ENCODE measurements at places on chromosomes 6 and 20.
A peak's percentile ranks its signal among the peaks of the same experiment; 100 is the strongest.

GRCh38 chr6:90291565-90291964 is 5.1 kb downstream of the BACH2 start:
- DNase-seq = no peak

DNA sequence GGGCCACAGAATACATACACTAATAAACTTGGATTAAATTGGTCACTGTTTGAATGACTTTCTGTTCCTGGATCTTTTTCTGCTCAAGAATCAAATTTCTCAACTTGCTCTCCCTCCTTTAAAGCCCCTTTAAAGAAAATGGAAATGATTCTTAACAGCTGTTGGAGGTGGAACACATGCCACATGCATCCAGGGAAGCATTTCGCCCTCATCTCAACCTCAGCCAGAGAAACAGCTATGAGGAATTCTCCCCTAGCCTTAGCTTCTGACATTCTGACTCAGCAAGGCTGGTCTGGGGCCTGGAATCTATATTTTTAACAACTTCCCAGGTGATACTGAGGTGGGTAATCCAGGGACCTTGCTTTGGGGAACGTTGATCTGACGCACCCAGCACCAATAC is 263.4 kb upstream of the ECI2 start:
- DNase-seq = no peak

- no peak for DNase-seq
These were observed 17.1 kb upstream of the NCOA7 start for GRCh38 chr6:125773387-125774341.

DNA sequence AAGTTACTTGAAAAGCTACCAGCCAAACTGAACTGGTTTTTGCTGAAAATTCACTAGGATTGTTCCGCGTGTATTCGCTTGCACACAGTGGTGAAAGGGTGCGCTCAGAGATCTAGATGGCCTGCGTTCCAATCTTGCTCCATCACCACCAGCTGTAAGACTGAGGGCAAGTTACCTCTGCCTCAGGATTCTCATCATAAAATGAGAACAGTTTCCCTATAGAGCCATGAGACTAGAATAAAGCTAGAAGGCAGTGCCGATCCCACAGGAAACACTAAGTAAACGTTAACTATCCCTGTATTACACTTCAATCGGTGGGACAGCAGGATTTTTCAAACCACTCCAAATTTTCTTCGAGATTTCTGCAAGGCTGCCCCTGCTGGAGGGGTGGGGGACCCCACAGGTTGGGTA is 838 bp downstream of the AHCY start:
- DNase-seq = no peak

GRCh38 chr6:105601541-105602236 is 198.8 kb upstream of the PREP start:
- no peak for DNase-seq

GRCh38 chr6:109243863-109244825 is 138.1 kb downstream of the CD164 start:
- DNase-seq = no peak

- DNase-seq = no peak
These were observed 1.8 kb downstream of the RNF144B start for GRCh38 chr6:18388942-18389341.

DNA sequence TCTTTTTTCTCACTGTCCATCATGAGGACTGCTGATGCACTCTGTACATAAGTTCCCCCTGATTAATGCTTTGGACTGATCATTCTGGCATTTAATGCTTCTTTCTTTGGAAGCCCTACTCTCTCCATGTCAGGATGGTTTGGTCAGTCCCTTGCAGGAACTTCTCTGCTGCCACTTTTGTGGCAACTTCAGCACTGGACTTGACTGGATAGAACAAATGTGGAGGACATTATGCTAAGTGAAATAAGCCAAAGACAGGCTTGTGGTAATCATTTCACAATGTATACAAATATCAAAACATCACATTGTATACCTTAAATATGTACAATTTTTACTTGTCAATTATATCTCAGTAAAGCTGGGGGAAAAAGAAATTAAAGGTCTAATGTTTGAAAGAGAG is 12.2 kb upstream of the BRPF3 start:
- no peak for DNase-seq

GRCh38 chr6:154408891-154409500 is 52.4 kb upstream of the IPCEF1 start:
- no peak for DNase-seq

GRCh38 chr20:43914311-43915210 is at the start of gene TOX2:
TOX2 (plus strand) TSS chr20:43914852; CDS start chr20:43914892, 40 bp downstream.
- DNase-seq = no peak

GRCh38 chr20:32513031-32513866 is 71.9 kb downstream of the NOL4L start:
- no peak for DNase-seq

GRCh38 chr6:132843316-132844035 is 29.1 kb downstream of the RPS12 start:
- DNase-seq = no peak

DNA sequence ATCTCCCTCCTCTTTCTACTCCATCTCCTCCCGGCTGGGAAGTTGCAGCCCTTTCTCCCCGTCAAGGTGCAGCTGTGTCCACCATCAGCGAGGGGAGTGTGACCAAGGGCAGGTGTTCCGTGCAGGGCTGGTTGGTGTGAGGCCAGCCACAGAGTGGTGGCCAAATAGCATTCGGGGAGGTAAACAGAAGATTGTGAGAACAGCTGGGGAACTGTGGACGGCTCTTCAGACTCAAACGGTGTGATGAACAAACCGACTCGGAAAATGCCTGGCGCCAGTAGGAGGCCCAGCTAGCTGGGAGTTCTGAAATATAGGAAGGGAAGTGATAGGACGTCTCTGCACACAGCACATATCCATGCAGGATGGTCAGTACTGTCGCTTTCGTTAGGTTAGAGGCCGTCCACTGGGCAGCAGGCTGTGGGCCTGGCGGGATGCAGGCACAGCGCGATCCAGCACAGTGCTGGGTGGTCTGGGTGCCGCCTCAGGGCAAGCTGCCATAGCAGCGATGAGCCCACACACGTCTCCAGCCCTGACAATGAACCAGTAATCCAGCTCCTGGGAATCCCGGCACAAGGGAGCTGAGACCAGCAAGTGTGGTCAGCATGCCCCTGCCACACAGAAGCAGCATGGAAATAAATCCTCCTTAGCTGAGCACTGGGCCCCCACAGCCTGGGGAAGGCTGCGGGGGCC is 258.1 kb downstream of the TAF4 start:
- DNase-seq = no peak

DNA sequence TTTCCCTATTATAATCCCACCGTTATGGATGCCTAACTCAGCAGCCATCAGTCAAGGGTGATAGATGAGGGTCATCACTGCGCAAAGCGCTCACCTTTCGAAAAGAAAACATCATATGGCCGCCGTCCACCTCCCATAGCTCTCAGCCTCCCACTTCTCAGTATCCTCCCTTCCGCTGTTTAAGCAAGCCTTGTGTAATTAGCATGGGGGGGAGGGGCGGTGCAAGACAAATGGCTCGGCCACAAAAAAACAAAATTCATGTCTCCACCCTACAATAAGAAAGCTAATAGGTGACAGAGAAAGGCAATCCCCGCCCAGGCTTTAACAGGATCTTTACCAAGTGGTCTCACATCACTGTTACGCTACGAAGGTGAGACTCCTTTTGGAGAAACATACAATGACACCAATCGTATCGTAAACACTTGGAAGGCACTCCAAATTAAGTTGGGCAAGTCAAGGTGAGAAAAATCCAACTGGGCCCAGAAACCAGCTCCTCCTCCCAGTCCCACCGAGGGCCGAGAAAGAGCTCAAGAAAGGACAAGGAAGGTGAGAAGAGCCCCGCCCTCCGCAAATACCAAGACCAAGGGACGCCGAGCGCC is 645 bp downstream of the DDX39B start:
- DNase-seq = peak; percentile 50

GRCh38 chr6:100553243-100553642 is 88.5 kb upstream of the SIM1 start:
- no peak for DNase-seq

DNA sequence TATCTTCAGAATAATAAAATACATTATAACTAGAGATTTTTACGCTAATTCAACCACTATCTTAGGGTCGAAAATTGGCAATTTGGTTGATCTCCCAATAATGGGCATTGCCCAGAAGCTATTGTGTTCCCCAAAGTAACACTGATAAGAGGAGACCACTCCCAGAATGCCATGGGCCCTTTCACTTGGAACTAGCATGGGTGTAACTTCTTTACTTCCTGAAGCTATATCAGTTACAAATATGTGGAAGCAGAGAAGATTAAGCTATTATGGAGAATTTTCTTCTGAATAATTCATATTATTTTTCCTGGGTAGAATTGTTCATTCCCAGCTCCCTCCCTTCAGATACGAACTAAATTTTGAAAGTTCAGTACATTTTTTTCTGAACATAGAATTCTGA is 48.2 kb upstream of the JAG1 start:
- DNase-seq = no peak

GRCh38 chr20:42740226-42740870 is 449.4 kb downstream of the PTPRT start:
- no peak for DNase-seq

GRCh38 chr20:49916146-49917002 is 1.0 kb upstream of the SPATA2 start:
- DNase-seq = no peak

- no peak for DNase-seq
These were observed 62.4 kb downstream of the AIG1 start for GRCh38 chr6:143123081-143123480.

DNA sequence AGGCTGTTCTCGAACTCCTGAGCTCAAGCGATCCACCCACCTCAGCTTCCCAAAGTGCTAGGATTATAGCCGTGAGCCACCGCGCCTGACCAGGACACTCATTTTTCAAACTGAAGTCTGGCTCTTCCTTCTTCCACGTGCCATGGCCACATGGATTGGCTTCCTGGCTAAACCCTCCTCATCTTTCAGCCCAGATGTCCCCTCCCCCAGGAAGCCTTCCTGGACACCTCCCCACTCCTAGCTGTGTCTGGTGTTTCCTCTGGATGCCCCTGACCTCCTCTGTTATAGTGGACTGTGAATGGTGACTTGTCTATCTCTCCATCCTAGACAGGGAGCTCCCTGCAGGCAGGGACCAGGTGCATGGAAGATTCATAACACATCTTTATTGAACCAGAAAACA is 57.2 kb downstream of the RIPOR3 start:
- DNase-seq = no peak

GRCh38 chr20:57967364-57967763 is 257.5 kb upstream of the PMEPA1 start:
- no peak for DNase-seq

GRCh38 chr6:782141-782540 is 89.2 kb upstream of the EXOC2 start:
- DNase-seq = no peak

DNA sequence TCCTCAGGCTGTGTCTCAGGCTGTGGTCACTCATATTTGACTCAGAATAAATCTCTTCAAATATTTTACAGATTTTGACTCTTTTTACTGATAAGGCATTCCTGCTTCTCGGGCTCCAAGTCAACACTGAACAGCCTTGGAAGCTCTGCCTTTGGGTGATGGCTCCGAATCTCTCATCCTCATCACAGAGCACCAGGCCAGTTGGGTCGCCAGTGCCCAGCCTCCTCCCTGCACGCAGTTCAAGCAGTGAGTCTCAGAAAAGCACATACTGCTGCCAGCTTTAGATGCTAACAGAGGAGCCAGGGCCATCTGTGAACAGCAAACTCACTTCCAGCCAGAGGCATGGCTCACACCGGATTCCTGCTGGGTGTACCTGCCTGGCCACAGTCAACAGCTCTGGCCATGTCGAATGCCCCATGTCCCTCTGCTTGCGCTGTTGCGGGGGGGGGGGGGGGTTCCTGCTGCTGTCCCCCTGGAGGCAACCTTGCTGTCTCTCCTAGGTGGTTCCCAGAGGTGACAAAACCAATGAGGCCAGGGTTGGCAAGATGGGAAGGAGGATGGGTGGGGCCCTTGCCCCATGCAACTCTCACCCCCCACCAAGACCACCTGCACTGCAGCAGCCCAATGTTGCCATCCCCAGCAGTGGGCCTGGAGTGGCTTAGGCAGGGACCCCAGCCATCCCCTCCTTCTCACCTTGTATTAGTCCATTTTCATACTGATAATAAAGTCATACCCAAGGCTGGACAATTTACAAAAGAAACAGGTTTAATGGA is 248.8 kb downstream of the ERMARD start:
- no peak for DNase-seq

DNA sequence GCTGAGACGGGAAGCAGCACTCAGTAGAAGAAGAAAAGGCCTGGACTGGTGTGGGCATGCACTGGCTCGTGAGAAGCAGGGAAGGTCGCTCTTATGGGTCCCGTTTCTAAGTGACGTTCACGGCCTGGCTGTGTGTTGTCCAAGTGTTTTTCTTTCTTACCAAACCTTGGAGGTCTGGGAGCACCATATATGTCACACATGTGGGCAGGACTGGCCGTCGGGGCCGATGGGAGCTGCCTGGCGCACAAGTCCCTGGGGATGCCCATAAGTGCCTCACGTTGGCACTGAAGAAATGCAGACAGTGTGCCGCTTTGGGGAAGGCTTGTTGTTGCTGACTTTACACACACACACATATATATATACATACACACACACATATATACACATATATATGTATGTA is 86.0 kb upstream of the DUSP22 start:
- no peak for DNase-seq

- no peak for DNase-seq
These were observed 202.0 kb downstream of the CENPW start for GRCh38 chr6:126541806-126542491.

DNA sequence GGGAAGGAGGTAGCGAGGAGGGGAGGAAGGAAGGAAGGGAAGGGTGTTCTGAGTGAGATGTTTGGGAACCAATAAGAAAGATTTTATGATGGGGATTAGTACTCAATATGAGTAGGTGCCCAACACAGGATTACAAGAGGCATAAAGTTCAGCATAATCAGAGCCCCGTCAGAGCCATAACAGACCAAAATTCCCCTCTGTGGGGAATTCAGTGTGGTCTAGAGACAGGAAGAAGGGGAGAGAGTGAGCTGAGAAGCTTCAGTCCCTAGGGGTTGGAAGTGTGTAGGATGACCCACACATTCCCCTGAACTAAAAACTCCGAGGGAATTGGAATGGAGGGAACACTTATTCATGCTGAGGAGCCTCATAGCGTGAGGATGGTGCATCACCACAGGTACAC is 160.3 kb upstream of the SASH1 start:
- no peak for DNase-seq

- DNase-seq = no peak
These were observed 70.1 kb upstream of the BMP2 start for GRCh38 chr20:6697228-6697972.

DNA sequence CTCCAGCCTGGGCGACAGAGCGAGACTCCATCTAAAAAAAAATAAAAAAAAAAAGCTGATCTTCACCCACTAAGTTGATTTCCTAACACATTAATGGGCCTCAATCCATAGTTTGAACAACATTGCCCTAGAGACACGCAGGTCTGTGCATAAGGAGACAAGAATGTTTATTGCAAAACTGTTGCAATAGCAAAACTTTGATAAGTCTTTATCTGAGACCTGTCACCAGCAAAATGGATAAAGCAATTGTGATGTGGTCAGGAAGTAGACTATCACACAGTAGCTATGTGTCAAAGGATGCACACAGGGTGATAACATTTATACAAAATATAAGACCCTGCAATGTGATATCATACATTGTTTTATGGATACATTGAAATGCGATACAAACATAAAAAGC is 4.2 kb upstream of the ITPR3 start:
- no peak for DNase-seq

GRCh38 chr20:35238735-35239134 is 12.2 kb downstream of the MMP24 start:
- no peak for DNase-seq
